ENCODE measurements at places on chromosomes 5 and 9.

GRCh38 chr9:70761139-70761670 lies 346.7 kb upstream of the KLF9 start:
- no peak for DNase-seq

DNA sequence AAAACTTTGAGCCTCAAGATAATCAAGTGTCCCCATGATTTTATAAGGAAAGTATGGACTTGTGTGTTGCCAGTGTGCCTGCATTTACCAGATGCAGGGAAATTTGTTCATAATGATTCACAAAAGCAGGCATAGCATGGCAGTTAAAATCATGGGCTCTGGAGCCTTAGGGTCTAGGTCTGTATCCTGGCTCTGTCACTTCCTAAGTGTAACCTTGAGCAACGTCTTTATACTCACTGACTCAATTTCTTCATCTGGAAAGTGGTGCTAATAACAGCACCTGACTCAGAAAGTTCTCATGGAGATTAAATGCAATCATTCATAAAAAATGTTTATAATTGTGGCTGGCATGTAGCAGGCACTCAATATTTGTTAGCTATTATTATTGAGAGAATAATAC lies 234.9 kb downstream of the SAXO1 start:
- no peak for DNase-seq

DNA sequence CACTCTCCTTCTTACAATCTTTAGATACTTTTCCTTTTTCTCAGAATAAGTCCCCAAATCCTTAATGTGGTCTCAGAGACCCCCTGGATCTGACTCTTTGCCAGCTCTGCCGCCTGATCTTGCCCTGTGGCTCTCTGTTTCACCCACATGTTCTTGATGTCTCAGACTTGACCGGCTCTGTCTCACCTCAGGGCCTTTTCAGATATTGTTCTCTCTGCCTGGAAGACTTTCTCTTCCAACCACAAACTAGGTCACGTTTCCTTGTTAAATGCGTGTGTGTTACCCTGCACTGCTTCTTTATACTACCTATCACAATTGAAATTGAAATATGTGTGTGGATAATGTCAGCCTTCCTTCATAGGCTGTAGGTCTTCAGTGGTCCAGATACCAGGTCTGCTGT lies 265.4 kb upstream of the NUDT12 start:
- DNase-seq, result no peak

DNA sequence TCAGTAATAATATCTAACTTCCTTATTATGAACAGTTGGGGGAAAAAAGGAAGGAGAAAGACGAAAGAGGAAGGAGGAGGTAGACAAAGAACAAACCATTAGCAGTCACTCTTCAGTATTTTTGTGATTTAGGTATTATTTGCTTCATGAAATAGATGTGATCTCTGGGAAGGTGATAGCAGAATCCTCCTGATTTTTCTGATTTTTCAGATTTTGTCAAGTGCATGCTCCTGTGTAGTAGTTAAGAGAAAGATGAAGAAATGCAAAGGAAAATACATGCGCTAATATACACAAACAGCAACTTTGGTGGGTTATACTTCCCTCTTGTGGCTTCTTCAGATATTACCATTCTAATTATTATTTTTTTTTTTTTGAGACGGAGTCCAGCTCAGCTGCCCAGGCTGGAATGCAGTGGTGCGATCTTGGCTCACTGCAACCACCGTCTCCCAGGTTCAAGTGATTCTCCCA lies 31.6 kb downstream of the LMNB1 start:
- no peak for DNase-seq

- DNase-seq, result no peak
These were observed 83.3 kb upstream of the NEK6 start for GRCh38 chr9:124174433-124174832.

- no peak for DNase-seq
These were observed 1525.5 kb upstream of the NUDT12 start for GRCh38 chr5:105088102-105088501.

- no peak for DNase-seq
These were observed 146.4 kb downstream of the EGFLAM start for GRCh38 chr5:38404667-38405276.

DNA sequence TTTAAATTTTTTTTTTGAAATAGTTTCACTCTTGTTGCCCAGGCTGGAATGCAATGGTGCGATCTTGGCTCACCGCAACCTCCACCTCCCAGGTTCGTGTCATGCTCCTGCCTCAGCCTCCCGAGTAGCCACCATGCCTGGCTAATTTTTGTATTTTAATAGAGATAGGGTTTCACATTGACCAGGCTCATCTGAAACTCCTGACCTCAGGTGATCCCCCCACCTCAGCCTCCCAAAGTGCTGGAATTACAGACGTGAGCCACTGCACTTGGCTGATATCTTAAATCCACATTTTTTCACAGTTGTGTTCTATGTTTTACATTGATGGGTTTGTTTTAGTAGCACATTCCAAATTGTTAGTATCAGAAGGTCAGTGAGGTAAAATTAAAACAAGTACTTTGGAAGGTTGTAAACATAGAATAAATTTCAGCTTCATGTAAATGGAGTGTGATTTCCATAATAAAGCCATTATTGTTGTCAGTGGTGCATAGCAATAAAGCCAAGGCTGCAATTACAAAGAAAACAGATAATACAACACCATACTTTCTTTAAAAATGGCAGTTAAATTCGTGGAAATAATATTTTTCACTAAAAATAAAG lies 287.2 kb downstream of the ARRDC3 start:
- DNase-seq, result no peak

DNA sequence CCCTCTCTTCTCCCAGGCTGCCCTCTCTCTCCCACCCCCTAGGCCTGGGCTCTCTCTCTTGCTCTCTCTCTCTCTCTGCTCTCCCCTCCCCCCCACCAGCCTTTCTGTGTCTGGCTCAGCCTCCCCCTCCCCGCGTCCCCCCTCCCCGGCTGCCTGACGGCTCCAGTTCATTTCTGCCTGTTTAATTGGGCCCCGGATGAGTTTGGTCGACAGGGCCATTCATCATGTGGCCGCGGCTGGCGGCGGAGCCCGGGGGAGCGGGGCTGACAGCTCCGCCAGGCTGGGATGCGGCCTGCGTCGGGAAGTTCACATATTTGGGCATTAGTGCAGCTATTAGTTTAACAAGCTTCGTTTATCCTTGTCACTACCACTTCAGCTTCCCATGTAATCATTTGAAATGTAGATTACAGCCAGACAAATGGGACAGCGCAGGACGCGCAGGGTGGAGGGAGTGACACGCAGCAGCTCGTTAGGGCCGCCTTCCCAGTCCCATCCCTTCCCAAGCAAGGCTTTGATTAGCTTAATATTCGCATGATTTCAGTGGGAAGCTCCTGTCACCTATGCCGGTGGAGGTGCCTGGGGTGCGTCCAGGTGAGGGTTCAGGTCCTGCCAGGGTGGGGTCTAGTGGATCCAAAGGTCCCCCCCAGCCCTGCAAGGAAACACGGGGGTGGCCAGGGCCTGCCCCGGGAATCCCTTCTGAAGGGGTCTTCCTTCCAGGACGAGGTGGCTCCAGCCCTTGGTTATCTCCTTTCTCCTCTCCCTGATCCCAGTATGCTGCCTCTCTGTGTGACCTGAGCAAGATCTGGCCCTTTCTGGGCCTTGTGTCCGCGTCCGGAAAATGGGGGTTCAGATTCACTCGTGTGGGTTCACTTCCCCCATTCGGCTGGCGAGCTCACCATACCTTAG lies 214.8 kb downstream of the PAX5 start:
- DNase-seq, result no peak

DNA sequence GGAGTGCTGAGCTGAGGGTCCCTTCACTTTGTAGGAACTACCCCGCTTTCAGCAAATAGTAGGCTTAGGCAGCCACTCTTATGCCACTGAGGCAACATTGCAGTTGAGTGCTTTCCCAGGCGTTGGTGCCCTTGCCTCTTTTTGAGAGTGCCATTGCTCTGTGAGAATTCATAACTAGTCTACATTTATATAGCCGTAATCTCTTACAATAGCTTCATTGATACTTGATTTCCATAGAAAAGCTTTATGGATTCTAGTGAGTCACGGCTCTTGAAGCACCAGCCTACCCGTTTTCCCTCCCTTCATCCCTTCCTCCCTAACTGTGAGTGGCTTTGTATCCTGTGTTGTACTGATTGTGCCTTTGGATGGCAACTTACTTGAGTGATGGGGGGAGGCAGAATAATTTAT lies 283.9 kb downstream of the AOPEP start:
- no peak for DNase-seq

GRCh38 chr9:126403397-126403796 lies 76.8 kb downstream of the MVB12B start:
- DNase-seq, result no peak

DNA sequence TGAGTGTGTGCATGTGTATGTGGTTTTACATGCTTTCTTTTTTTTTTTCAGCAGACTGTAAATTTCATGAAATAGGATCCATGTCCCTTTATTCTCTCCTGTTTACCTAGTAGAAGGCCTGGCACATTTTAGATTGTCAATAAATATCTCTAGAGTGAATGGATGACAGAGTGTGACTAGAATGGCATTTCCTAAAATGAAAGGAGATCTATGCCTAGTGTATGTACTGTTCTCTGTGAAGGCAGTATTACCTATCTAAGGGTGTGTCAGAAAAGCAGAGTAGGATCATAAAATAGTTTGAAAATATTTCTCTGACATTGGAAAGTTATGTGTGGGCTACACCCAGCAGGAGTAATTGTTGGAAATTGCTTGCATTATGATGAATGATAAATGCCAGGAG lies 1876.0 kb upstream of the C9orf72 start:
- DNase-seq, result no peak

DNA sequence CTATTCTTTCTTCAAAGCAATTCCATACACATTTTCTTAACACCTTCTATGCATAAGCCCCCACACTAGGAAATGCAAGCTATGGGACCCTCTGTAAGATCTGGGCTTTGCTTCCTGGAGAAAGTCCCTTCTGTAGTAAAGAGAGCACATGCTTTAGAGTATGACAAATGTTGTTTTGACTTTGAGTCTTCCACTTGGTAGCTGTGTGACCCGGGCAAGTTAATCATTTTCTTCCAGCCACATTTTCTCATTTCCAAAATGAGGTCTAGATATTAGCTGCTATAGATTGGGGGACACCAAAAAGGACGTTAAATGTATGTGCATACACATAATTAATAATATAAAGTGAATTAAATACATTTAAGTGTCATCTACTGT lies 334.0 kb downstream of the NFIB start:
- DNase-seq, result no peak

- no peak for DNase-seq
These were observed 38.6 kb upstream of the FBP1 start for GRCh38 chr9:94677929-94678328.

DNA sequence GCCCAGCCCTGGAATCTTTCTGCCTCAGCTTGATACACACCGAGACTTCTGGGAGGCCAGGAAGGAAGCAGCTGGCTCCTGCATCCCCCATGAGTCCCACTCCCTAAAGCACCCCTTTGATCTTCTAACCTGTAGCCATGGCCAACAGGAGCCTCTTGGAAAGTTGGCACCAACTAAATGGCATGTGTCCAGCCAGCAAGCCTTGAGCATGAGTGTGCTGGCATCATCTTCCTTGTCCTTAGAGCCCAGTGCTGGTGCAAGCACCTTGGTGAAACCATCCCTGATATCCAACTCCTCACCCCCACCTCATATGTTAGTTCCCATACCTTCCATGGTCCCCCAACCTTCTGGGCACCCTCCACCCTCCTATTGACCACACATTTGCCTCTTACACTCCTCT lies 130.4 kb downstream of the CRB2 start:
- DNase-seq, result no peak

DNA sequence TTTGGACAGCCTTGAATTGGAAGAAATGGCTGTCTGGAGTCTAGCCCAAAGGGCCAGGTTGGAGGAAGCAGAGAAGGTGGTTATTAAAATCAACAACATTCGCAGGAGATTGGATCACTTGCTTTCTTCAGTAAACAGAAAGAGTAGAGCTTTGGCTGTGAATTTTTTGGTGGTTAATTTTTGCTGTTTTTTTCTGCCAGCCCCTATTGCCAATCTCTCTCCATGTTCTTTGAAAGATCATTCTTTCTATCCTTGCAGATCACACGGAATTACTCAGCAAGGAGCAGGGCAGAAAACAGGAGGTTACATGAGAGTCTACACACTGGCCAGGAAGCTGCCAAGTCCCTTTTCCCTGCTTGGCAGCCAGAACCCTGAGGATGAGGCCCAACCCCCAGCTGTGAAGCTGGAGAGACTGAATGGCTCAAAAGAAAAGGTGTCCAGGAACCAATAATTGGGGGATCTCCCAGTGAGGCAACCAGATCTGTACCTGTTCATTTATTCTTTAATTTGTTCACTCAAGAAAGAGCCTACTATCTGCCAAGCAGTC lies 13.0 kb downstream of the GLRX start:
- DNase-seq, result no peak

- no peak for DNase-seq
These were observed 31.2 kb downstream of the NANS start for GRCh38 chr9:98087420-98088354.

- DNase-seq, result no peak
These were observed 43.2 kb upstream of the NKX2-5 start for GRCh38 chr5:173278172-173278571.

DNA sequence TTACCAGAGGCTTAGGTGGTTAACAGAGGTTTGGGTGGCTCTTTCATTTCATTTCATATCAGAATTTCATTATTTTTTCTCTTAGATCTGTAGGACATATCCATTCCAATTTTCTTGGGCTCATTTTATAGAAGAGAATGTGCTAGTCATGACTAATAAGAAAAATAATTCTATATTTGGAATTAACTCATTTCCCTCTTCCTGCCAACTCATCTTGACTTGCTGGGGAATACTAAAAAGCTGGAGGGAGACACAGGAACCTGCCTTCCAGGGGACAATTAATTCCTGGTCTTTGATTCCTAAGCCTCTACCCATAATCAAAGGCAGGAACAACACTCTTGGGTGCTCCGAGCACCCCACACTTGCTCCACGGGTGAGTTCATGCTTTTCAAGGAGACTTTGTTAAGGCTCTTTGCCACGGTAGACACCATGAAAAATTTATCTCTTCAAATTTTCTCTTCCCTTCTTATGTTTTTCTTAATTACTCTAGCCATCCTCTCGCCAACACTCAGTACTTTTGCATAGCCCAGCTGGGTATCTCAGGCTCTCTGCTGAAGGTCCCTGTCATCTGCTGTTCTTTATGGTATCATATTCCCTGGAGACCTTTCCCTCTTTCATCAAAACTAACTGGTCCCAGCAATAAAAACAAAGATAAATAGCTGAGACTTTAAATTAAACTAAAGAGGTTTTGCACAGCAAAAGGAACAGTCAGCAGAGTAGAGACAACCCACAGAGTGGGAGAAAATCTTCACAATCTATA lies 273.9 kb downstream of the NPR3 start:
- DNase-seq, result no peak

GRCh38 chr5:136014049-136015002 lies 14.5 kb upstream of the TGFBI start:
- no peak for DNase-seq
